ENCODE measurements at places on chromosomes 2 and 18.

DNA sequence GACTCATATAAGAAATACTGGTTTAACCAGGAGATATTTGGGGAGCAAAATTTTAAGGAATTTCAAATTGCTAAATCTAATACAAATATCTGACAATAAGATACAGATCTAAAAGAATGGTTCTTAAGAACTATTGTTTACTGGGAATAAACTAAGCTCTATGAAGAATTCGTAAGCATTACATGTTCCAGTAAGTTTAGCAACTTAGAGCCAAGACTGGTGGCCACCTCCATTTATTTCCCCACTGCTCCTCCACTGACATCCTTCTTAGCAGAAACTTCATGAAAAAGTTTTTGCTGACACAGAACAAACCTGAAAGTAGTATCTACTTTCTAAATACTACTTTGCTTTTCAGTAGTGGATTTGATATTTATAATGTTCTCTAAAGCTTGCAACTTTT is 83.0 kb downstream of the ACSL3 start:
- DNase-seq: no peak

DNA sequence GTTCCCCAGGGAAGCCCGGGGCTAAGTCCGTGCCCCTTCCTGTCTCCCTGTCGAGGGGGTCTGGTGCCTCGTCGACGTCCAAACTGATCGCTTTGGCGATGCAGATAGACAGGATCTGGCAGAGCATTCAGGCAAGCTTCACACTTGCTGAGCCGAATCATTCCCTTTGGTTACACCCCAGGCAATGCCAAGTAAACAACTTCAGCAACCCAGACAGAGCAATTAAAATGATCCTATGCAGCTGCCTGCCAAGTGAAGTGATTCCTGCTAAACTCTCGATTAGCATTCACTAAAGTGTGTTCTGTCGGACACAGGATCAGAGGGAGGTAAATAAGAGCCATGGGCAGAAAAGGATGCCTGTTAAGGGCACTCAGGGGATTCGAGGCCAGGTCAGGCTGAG is 108.2 kb upstream of the RAB12 start:
- DNase-seq: peak; percentile 31

DNA sequence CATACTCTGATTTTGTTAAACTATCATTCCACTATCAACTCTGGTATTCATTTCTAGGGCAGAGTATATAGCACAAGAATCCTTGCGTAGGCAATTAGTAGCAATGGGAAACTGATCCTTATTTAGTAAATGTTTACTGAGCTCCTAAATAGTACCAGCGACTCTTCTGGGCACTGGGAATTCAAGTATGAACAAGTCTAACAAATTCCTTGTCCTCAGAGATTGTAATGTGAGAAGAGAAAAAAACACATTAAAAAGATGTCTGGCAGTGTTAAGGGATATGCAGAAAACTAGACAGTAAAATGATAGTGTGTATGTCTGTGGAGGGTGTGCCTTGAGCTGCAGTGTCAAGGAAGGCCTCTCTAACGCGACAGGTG is 721 bp downstream of the METTL5 start:
- no peak for DNase-seq

GRCh38 chr2:237294460-237294859 is 119.5 kb downstream of the COL6A3 start:
- no peak for DNase-seq

DNA sequence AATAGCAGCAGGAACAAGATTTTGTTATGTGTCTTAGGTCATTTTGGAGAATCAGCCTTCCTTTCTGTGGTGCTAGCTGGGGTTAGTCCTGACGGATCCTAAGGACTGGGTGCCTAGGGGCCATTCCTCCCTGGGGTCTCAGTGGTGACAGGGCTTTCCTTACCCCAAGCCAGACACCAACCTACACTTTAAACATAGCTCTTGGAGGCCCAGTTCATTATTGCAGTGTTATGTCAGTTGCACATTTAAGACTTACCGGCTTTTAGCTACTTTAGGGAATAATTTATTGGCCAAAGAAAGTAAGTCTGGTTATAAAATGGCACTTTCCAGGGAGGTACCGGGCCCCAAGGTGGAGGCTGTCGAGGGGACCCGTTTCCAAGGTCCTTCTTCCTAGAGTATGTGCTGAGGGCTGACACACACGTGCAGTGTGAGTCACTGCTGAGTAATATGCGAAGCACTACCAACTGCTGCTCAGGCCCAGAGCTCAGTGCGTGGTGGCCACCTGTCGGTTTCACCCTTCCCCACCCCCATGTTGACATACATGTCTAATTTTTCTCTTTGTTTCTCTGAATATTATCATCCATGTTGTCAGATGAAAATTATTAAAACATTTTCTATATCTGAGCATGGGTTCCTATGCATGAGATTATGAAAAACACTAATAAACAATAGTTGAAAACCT is 37.0 kb upstream of the GRHL1 start:
- DNase-seq: no peak
